ENCODE measurements at places on chromosomes 7 and 10.

DNA sequence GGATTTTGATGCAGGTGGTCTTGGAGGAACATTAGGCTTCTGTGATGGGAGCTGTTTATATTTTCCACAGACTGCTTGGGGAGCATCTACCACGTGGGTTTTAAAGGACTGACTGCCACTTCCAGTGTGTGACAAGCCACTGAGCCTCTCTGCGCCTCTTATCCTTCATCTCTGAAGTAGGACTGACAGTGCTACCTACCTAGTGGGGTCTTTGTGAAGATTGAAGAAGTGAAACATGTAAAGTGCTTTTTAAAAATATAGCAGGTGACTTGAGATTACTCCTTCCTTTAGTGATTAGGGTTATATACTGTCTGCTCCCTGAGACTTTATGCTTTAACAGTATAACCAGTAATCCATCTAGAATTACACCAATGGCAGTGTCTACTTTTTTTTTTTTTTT, 29.9 kb downstream of the NKX2-3 start:
- no peak for DNase-seq

- peak; percentile 34 for DNase-seq
Measured at GRCh38 chr10:78934532-78934898, 134.3 kb upstream of the ZMIZ1 start.

GRCh38 chr7:77242068-77242467, 42.4 kb upstream of the FGL2 start:
- DNase-seq, result no peak

DNA sequence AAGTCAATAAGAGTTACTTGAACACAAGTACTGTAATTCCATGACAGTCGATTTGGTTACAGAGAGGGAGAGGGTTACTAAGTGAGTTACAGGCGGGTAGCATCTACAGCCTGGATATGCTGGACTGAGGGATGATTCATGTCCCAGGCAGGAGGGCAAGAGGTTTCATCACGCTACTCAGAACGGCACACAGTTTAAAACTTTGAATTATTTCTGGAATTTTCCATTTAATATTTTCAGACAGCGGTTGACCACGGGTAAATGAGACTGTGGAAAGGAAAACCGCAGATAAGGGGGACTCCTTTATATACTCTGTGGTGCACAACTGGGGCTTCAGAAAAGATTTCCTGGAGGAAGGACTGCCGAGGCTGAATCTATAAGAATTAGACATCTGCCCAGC, 25.7 kb upstream of the LRRC4 start:
- DNase-seq, result no peak

DNA sequence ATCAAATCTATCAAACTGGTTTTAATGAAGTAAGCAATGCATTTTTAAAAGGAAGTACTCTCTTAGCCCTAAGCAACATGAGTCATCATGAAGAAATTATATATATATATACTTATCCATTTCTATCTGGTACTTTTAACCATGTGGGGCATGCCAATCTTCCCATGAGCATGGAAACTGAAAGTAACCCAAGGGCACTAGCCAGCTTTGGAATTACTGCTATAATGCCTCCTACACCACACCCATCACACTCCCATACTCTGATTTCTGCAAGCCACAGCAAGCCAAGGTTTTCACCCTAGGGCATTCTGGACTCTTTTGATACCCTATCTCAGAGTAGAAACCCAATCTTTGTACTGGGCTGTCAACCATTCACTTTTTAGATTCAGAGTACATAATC, 204.6 kb downstream of the IMMP2L start:
- DNase-seq, result no peak

DNA sequence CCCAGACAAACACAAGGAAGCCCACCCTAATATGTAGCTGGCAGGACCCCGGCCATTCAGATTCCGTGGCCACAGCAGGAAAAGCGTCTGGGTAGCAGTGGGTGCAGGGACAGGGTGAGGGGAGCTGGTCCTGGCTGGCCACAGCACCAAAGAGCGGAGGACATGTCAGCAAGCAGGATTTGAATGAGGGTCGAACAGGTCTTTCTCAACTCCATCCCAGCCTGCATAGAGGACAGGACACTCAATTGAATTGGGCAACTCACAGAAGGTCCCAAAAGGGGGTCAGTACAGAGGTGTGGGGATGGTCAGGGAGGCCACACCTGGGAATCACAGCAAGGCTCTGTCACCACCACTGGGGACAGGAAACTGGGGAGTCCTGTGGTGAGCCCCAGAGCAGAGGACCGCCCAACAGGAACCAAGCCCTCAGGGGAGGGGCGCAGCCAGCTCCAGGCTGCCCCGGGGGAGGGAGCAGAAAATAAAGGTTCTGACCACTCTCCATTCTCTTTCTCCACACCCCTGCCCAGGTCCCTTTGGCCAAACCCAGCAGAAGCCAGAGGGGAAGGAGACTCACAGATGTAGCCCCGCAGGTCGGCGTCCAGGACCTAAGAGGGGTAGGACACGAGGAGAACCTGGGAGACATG, 108.7 kb upstream of the PPP2R2D start:
- DNase-seq, result no peak

- no peak for DNase-seq
Measured at GRCh38 chr10:10333622-10334021, 684.0 kb upstream of the CELF2 start.

DNA sequence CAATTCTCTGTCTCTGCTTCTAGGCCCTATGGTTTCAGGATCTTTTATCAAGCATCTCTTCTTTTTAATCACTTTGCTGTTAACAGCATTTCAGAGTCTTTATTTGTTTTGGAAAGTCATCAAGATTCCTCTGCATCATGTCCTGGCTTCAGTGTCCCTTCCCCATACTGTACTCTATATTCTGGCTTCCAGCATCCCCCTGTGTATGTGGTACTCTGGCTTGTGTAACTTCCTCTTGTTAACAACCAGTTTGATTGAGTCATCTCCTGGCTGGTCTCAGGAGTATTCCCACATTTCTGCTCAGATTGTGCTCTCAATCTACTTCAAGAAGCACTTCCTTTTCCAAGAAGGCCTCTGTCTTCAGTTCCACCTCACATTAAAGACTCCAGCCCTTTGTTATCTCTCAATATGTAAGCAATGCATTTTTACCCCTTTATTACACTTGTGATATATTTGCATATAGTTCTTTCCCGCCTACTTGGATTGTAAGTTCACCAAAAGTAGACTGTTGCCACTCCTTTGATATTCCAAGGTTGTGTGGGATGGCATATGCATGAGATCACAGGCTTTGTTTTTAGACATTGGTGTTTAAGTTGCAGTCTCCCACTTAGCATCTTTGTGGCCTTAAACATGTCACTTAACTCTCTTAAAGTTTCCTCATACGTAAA, 15.1 kb upstream of the ATE1 start:
- peak; percentile 19 for DNase-seq

DNA sequence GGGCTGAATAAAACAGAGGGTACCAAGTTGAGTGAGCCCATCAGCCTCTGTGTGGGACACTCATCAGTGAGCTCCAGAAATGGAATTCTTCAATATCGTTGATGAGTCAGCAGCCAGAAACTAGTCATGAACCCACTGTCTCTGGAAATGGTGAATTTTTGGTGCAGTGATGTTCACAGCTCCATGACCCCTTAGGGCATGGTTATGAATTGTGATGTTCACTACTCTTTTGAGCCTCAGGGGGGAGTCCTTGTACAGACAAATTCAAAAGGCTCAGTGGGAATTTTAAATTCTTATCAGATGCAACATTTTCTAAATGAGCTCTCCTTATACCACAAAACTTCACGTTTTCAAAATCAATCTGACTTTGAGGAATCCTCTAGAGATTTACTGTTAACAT, 335.7 kb downstream of the PHTF2 start:
- peak; percentile 2 for DNase-seq

DNA sequence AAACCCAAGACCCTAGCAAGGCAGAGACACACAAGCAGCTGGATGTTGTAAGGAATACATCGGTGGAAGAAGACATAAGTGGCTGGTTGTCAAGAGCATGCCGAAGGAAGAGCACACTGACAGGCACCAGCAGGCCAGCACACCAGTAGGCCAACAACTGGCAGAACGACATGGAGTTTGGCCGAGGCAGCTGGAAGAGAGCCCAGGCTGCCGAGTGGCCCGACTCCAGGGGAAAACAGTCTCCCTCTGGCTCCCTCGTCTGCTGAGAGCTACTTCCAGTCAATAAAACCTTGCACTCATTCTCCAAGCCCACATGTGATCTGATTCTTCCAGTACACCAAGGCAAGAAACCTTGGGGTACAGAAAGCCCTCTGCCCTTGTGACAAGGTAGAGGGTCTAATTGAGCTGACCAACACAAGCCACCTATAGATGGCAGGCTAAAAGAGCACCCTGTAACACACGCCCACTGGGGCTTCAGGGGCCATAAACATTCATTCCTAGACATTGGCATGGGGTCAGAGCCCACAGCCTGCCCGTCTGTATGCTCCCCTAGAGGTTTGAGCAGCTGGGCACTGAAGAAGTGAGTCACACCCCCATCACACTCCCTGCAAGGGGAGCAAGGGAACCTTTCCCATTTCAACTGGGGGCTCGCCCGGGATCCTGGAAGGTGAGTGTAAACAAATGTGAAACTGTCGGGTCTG, 14.7 kb upstream of the TNS3 start:
- peak; percentile 65 for DNase-seq
